M059J (cell line): ENCODE measurements at places on chromosomes 5 and 9.

- no peak for DNase-seq
These were observed 4.9 kb upstream of the LHX2 start for GRCh38 chr9:124006448-124007361.

DNA sequence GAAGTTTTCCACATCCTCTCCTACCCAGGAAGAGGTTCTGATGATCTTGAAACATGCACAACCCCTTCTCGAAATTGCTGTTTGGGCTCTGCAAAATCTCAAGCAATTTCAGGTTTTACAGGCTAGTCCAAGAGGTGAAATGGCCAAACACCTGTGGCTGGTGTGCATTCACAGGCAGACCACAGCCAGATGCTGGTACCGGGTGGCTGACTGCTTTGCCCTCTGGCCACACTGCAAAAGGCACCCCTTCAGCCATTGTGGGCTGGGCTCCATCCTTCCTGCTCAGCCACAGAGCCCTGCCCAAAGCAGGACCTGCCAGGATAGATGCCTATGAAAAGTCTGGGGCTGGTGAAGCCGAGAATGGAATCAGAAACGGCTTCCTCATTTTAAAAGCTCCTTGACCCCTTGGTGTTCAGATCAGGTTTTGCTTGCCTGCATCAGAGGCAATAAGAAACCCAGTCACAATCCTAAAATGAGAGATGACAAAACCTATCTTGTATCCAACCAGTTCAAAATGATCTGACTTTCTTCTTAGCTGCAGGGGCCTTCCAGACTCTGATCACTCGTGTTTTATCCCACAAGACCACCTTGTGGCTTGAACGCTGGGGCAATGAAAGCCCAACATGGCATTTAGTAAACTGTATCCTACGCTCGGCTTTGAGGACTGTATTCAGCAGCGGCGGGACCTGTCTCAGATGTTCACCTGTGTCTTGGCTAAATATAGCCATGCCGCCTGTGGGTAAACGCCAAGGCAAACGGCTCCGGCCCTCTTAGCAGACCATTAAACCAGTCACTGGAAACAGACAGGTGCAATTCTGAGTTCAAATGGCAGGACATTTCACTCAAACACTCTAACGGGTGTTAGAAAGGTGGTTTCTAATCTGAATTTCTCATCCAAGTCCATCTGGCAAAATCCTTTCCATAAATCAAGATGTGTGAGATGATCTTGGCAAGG, 49.6 kb downstream of the EPB41L4B start:
- no peak for DNase-seq

GRCh38 chr9:121309171-121309570, 41.2 kb downstream of the GSN start:
- DNase-seq, result no peak

GRCh38 chr9:112571624-112572355, 85.2 kb downstream of the KIAA1958 start:
- DNase-seq, result no peak

GRCh38 chr5:56501781-56502557, 268.8 kb upstream of the ANKRD55 start:
- DNase-seq, result no peak

GRCh38 chr5:92748072-92748676, 832.8 kb downstream of the NR2F1-AS1 start:
- DNase-seq, result no peak

DNA sequence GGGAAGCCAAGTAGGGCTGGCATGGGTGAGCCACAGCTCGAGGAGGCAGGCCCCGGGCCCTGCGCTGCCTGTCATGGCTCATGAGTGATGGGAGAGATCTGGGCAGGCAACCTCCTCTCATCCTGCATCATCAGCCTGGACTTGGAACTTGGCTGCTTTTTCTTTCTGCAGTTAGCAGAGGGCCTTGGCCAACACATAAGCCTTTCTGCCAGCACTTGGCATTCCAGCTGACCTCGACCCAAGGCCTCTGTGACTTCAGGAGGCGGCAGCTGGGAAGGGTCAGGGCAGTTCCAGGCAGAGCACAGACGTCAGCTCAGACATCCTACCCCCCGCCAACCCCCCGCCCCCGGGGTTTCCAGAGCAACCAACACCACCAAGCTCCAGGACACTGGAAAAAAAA, 7.6 kb downstream of the S1PR3 start:
- peak; percentile 67 for DNase-seq

GRCh38 chr9:127927201-127927987, 3.2 kb downstream of the PIP5KL1 start:
- no peak for DNase-seq

DNA sequence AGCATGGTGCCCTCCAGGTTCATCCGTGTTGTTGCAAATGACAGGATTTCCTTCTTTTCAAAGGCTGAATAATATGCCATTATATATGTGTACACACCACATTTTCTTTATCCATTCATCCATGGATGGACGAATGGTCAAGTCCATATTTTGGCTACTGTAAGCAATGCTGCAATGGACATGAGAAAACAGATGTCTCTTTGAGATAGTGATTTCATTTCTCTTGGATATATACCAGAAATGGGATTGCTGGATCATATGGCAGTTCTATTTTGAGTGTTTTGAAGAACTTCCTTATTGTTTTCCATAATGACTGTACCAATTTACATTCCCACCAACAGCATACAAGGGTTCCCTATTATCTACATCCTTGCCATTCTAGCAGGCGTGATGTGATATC, 67.9 kb downstream of the TEK start:
- no peak for DNase-seq

- no peak for DNase-seq
These were observed 205.5 kb downstream of the ARRDC3 start for GRCh38 chr5:91177639-91178038.

DNA sequence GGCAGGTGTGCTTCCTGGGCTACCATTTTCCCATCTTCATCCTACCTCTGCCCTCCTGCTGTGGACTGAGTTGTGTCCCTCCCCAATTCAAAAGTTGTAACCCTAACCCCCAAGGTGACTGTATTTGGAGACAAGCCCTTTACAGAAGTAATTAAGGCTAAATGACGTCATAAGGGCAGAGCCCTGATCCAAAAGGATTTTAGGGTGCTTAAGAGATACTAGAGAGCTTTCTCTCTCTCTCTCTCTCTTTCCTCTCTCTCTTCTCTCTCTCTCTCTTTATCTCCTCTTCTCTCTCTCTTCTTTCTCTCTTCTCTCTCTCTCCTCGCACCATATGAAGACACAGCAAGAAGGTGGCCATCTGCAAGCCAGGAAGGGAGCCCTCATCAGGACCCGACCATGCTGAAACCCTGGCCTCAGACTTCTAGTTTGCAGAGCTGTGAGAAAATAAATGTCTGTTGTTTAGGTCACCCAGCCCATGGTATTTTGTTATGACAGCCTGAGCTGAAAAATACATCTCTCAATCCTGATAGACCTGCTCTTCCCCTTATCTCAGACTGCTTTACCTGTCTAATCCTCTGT, 36.0 kb upstream of the TEX48 start:
- DNase-seq, result no peak

GRCh38 chr9:84759300-84759750, 89.8 kb downstream of the NTRK2 start:
- peak; percentile 36 for DNase-seq

DNA sequence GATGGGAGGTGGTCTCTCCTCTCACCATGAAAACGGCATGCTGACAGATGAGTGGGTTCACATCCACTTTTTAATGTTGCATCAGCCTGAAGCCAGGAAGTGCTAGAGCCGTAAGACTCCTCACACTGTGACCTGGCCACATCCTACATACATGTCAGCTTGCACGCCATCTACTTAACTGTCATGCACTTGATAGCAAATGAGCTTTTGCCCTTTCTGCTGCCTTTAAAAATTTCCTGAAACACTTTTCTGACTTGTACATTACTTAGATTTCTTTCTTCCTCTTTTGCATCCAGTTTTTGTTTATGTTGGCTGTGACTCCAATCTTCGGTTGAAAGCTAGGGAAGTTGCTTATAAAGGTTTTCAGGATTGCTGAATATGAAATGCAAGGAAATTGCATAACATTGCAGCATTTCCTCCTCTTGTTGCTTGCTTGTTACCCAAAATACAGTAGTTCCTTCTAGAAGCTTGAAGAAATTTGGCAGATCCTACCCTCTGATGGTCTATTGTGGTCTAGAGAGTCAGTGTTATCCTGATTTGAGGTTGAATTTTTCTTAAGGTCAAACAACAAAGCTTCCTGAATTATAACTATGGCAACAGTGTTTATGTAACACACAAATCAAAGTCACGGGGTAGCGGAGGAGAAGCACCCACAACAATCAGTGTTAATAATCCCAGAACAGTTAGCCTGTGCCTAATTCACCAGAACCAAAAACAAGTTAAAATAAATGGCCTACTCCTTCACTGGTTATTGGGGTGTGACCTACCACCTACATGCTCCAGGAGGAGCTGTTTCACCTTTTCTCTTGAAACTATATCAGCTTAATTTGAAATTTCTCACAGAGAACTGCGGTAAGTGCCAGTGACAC, 232.5 kb downstream of the ARHGAP26 start:
- peak; percentile 85 for DNase-seq

DNA sequence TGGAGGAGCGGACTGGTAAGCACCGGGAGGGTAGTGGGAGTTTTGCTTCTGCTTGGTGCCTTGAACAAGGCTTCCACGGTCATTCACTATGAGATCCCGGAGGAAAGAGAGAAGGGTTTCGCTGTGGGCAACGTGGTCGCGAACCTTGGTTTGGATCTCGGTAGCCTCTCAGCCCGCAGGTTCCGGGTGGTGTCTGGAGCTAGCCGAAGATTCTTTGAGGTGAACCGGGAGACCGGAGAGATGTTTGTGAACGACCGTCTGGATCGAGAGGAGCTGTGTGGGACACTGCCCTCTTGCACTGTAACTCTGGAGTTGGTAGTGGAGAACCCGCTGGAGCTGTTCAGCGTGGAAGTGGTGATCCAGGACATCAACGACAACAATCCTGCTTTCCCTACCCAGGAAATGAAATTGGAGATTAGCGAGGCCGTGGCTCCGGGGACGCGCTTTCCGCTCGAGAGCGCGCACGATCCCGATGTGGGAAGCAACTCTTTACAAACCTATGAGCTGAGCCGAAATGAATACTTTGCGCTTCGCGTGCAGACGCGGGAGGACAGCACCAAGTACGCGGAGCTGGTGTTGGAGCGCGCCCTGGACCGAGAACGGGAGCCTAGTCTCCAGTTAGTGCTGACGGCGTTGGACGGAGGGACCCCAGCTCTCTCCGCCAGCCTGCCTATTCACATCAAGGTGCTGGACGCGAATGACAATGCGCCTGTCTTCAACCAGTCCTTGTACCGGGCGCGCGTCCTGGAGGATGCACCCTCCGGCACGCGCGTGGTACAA, 556 bp downstream of the PCDHGC3 start:
- peak; percentile 80 for DNase-seq

DNA sequence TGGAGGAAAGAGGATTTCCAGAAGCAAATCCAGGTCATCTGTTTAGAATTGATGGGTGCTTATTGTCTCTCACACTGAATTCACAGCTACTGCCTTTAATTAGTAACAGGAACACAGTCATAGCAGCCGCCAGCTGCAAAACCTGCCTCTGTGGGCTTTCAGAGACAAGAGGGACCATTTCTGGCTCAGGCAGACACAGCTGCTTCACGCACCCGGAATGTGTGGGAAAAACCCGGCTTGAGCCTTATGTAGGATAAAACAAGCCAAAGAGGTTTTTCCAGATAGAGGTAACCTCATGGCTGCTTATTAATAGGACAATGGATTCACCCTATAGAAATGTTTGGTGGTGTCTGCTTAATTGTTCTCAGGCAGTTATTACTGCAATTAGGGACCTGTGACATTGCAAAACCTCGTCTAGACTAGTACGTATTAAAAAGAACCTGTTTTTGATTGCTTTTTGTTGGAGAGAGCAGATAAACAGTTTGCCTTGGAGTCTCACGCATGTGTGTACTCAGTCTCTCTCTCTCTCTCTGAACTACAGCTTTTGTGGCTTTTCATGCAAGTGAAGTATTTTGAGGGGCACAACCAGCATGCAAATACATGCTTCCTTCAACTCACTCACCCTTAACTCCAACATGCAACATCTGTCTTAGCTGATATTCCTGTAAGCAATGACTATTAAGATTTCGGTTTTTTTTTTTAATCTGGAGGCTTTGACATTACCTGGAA, 302.7 kb downstream of the PLK2 start:
- no peak for DNase-seq

- peak; percentile 28 for DNase-seq
These were observed 37.8 kb upstream of the RNF20 start for GRCh38 chr9:101495810-101496209.

DNA sequence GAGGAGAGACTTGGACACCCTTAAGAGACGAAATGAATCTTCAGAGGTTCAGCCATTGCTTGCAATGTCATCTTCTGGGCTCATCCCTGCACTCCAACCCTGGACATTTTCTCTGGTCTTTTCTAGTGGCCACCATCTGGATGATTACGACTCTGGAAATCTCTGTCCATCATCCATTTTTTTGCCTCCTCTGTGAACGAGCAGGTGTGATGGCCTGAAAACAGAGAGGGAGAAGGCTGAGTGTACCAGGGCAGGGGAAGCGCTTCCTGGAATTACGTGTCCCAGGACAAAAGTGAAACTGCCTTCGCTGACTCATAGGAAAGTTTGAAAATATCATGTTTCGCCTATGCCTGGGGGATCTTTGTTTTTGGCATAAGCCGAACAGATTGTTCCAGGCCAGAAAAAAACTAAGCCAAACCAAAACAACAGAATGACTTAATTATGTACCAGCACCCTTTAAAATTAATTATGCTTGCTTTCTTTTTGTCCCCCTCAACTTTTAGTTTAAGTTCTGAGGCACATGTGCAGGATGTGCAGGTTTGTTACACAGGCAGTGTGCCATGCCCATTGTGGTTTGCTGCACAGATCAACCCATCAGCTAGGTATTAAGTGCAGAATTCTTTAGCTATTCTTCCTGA, 31.9 kb downstream of the ANKRD33B start:
- peak; percentile 96 for DNase-seq

DNA sequence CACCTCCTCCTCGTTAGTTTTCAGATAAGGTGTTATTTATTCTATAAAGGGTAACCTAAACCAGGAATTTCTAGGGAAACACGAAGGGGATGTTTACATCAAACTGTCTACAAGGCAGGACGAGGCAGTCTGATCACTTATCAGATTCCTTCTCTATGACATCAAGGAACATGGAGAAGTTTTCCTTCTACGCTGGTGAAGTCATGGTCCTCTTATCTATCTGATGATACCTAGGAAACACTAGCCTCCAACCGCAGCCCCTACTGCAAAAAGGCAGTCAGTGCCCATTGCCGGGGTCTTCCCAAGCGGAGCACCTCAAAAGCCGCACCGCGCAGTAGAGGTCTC, 1.5 kb downstream of the MPDZ start:
- no peak for DNase-seq

GRCh38 chr9:74496819-74497747, at the start of gene RORB:
TSS of gene RORB (plus strand) at chr9:74497335. CDS start at chr9:74497977, 642 bp downstream.
- DNase-seq, result peak; percentile 33

DNA sequence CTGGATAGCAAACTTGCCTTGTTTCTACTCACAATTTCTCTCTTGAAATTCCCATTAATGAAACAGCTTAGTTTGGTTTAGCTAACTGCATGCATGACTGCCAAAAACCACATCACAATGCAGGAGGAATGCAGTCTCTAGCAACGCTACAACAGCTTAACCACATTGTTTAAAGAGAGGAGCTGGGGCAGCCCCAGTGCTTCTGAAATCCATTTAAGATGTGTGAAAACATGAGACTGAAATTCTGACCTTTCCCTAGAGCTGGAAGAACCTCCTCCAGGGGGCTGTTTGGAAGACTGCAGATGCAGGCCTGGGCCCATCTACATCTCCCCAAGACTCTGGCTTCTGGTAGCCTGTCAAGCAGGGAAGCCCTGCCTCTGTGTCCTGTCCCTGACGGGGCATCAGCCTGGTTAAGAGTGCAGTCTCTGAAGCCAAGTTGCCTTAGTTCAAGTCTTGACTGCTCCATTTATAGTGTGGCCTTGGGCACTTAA, 157.1 kb downstream of the ZNF462 start:
- DNase-seq, result peak; percentile 98
